ENCODE measurements at places on chromosomes 5 and 9.

DNA sequence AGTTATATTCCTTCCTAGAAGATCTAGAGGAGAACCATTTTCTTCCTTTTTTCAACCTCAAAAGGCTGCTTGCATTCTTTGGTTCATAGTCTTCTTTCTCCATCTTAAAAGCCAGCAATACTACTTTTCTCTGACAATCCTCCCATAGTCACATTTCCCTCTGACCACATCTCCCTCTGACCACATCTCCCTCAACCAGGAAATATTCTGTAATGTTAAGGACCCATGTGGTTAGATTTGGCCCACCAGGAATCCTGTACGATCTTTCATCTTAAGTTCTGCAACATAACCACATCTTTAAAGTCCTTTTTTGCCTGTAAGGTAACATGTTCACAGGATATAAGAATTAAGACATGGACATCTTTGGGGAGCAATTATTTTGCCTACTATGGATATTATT, 179.4 kb upstream of the SPEF2 start:
- DNase-seq = no peak

GRCh38 chr5:90307782-90308181, 101.8 kb downstream of the CETN3 start:
- no peak for DNase-seq

DNA sequence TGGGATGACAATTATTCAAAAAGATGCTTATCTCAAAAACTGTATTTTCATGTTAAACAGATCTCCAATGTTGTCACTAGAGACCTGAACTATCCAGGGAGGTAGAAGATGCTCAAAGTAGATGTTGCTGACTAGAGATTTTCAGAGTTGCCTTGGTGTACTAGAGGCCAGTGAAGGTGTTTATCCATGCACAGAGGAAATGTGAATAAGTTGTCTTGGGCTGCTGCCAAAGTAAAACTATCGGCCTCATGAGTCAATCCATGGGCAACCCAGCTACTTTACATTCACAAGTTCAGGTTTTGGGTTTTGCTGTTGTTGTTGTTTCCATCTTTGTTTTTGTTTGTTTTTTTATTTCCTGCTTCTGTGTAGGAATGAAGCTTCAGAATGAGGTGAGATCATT, 141.1 kb upstream of the RANBP3L start:
- no peak for DNase-seq

- no peak for DNase-seq
Observed at GRCh38 chr5:151742870-151743294, 15.5 kb downstream of the ATOX1 start.

- DNase-seq = no peak
Observed at GRCh38 chr5:109987970-109988369, 298.2 kb downstream of the MAN2A1 start.

DNA sequence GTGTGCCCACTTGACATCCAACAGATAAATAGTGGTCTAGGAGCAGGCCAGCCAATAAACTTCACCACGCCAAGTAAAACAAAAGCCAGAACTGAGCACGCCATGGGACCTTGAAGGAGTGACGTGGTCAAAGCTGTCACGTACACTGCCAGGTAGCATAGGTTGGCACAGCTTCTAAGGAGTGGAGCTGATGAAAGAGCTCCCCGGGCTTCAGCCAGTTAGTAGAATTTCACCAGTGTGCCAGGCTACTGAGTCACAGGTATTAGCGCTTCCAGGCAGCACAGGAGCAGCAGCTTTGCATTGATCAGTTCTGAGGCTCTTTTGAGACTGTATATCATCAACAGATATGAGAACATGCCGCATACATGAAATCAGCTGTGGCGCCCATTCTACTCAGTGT, 19.4 kb downstream of the VLDLR start:
- DNase-seq = no peak

GRCh38 chr5:178380541-178381074, 148.0 kb upstream of the PHYKPL start:
- DNase-seq = no peak

- no peak for DNase-seq
Observed at GRCh38 chr5:1167728-1168709, 33.4 kb upstream of the SLC6A19 start.

GRCh38 chr5:150224483-150225027, 34.7 kb downstream of the SLC6A7 start:
- no peak for DNase-seq

- DNase-seq = no peak
Observed at GRCh38 chr5:52668139-52668538, 119.6 kb upstream of the ITGA1 start.

DNA sequence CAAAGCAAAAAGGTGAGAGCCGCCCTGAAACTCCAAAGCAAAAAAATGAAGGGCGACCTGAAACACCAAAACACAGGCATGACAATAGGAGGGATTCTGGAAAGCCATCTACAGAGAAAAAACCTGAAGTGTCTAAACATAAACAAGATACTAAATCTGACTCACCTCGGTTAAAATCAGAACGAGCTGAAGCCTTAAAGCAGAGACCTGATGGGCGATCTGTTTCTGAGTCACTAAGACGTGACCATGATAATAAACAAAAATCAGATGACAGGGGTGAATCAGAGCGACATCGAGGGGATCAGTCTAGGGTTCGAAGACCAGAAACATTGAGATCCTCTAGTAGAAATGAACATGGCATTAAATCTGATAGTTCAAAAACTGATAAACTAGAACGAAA, 108.8 kb downstream of the NIPBL start:
- DNase-seq = no peak

DNA sequence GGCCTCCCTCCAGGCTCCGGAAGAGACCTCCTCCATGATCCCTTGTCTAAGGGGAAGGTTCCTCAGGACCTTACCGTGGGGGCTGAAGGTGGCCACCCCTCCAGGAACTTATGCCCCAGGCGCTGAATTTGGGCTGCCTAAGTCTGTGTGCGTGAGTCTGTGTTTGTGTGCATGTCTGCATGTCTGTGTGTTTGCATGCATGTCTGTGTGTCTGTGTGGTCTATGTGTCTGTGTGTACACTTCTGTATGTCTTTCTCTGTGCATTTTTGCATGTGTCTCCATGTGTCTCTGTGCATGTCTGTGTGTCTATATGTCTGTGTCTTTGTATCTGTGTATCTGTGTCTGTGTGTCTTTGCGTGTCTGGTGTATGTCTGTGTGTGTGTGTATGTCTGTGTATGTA, 20.5 kb downstream of the ABO start:
- no peak for DNase-seq

DNA sequence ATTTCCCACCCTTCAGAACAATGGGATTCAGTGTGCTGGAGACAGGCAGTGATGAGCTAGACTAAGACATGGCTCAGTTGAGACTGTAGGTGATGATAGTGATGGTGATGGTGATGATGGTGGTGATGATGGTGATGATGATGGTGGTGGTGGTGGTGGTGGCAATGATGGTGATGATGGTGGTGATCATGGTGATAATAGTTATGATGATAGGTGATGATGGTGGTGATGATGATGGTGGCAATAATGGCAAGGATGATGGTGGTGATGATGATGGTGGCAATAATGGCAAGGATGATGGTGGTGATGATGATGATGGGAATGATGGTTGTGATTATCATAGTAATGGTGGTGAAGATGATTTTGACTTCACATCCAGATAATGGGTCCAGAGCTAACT, 176.7 kb downstream of the NXNL2 start:
- no peak for DNase-seq

GRCh38 chr5:55927861-55928655, 66.7 kb downstream of the IL6ST start:
- DNase-seq = no peak

DNA sequence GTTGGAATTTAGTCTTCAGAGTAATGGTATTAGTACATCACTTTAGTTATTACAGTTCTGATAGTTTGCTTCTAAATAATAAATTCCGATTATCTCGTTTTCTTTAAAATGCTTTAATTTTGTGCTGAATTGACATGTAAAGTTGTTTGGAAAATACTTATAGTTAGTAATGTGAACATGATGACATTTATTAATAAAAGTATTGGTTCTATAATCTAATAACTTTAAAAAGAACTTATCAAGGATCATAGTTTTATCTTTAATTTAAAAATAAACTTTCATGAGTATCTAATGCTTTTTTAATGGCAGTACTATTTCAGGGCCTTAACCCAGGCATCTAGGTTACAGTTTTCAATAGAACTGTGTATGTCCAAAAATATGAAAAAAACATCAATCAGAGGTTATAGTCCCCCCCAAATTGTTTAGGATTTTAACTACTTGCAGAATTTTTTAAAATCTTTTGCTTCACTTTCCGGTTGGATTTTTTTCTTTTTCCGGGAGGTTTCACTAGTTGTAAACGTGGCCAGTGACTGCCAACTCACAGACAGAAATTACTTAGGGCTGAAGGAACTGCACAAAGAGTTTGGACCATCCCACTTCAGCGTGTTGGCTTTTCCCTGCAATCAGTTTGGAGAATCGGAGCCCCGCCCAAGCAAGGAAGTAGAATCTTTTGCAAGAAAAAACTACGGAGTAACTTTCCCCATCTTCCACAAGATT, 680 bp downstream of the GPX8 start:
- DNase-seq = no peak

DNA sequence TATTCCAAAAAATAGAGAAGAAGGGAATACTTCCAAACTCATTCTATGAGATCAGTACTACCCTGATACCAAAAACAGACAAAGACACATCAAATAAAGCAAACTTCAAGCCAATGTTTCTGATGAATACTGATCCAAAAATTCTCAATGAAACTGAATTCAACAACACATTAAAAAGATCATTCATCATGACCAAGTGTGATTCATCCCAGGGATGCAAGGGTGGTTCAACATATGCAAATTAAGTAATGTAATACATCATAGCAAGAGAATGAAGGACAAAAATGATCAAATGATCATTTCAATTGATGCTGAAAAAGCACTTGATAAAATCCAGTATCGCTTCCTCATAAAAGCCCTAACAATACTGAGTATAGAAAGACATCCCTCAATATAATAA, 4.9 kb upstream of the RCL1 start:
- no peak for DNase-seq

- no peak for DNase-seq
Observed at GRCh38 chr5:140243706-140244250, 59.1 kb downstream of the PFDN1 start.

GRCh38 chr9:91515074-91515687, 91.5 kb upstream of the NFIL3 start:
- no peak for DNase-seq

DNA sequence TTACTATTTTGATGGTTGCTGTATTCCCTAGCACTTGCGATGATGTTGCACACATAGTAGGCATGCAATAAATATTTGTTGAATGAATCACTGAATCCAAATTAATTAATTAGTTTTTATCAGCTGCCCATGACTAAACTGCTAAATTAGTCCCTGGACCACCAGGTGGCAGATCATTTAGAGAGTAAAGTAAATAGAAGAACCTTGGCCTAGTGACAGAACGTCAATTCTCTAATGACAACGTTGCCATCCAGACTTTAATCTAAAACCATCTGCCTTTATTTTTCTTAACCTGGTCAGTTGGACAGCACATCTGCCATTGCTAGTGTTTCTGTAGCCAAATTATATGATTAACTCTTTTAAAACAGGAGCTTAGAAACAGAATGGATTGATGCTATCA, 457.5 kb downstream of the KIF4B start:
- no peak for DNase-seq

DNA sequence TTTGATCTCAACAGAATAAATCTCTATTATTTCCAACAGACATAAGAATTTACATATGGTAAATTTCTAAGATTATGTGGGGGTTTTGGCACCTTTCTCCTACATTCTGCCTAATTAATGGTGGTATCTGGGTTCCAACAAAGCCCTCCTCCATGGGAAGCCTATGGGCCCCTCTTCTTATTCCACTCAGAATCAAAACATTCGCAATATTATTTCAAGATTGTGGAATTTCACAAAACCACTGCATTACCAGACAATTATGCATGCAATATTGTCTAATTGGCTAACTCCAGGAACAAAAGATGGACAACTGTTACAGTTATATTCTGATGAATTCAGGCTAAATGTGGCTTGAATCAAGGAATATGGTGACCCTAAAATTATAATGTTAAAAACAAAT, 434.0 kb downstream of the NFIB start:
- DNase-seq = no peak

GRCh38 chr9:72476617-72477437, 44.6 kb upstream of the TMC1 start:
- DNase-seq = no peak

All from cortex of kidney (tissue), 1 donor.